RPMI7951 (cell line): ENCODE measurements at places on chromosomes 1 and 21. TPM values are rescaled to one million over a fixed set of nuclear protein-coding genes. Genes with fewer than 3 reads are reported as not detected.

Gene ARHGEF16
- not detected in 2 replicates for total RNA-seq

Gene SESN2
- total RNA-seq: 5.3 and 6.8 TPM in 2 replicates

Gene TMPRSS2
- 0.39 TPM in 1 of 2 replicates, not detected in the other for total RNA-seq

Gene SZRD1
- 77.1 and 91.3 TPM in 2 replicates for total RNA-seq

Gene NFYC
- total RNA-seq: 26.1 and 42.6 TPM in 2 replicates

Gene OR6N1
- total RNA-seq: not detected in 2 replicates

Gene SNRNP40
- 147 and 163 TPM in 2 replicates for total RNA-seq

Gene CR1L
- total RNA-seq: 0.24 TPM in 1 of 2 replicates, not detected in the other

Gene LRP8
- 35.4 and 39.2 TPM in 2 replicates for total RNA-seq

Gene DPYD
- 32.5 and 35.8 TPM in 2 replicates for total RNA-seq

Gene NPHP4
- total RNA-seq: 5.6 and 6.4 TPM in 2 replicates

Gene ANGPTL3
- not detected in 2 replicates for total RNA-seq

DNA sequence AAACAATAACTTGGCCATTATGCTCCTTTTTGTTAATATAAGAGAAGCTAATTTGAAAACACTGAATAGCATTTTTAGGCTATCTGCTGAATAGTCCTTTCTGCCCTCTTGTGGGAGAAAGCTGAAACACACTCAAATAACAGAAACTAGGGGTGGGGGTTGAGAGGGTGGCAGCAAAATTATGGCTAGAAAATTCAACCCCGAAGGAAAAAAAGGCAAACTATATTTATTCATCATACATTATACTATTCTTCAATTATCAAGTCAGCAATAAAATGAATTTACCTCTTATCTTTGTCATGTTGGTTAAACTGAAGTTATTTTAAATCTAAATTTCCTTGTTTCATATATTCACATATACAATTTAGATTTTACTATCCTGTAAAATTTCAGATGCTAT is 255.9 kb downstream of the FAF1 start:
- peak; percentile 42 for DNase-seq

DNA sequence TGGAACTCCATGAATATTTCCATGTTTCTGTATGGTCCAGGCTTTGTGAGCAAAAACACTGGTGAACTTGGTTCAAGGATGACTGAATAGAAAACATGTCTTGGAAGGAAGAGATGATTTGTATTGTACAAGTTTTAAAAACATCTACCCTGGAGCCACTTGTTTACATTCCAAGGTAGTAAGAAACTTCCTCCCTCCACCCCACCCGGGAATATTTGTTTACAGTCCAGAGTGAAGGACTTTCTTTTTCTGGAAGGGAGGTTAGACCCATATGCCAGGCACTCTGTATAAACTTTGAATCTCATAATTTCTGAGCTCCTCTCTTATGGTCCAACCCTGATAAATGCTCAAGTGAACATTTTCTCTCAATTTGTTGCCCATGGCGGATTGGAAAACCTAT is 323.3 kb upstream of the LYPLAL1 start:
- DNase-seq: no peak

DNA sequence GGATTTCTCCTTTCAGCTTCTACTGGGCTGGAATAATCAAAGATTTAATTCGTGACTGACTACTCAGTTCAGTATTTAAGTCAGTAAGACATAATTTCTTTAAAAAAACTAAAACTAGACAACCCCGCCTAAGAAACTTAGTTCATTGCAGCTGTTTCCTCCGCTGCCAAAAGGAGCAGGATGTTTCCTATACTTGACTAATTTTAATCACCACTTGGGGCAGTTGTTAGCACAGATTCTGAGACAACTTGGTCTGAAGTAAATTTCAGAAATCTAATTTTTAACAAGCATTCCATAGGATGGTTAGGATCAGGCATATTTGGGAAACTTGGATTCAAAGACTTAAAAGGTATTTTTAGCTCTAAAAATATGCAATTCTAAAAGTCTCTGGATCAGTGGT is 34.0 kb downstream of the EPRS1 start:
- no peak for DNase-seq

GRCh38 chr1:5729636-5730145 is 262.5 kb downstream of the NPHP4 start:
- no peak for DNase-seq

DNA sequence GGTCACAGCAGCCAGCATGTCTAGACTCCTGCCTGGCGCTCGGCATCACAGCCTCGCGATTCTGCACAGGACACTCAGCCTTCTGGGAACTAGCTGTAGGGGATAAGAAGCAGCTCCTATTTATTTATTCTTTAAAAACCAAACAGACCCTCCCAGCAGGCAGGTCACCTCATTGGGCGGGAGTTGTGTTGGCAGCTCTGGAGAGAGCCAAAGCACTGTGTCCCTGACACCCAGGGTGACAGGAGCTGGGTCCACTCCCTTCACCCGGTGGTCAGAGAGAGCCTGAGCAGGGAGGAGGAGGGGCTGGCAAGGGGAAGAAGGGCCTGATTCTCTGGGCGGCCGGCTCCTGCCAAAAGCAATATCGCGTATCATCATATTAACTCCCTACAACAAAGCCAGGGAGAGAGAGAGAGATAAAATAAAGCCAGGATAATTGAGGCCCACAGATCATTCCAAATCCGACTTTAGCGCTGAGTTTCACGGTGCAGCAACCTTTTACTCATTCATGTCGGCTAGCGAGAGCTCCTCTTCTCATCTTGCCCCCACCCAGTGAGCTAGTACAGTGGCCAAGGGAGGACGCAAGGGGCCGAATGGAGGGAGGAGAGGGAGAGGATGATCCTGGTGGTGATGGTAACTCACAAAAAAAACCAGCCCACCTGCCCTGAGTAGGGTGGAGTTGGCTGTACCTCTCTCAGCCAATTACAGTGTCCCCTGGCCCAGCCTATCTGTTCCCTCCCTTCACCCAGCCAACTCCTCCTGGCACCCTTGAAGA is 79.8 kb upstream of the IFFO2 start:
- no peak for DNase-seq

DNA sequence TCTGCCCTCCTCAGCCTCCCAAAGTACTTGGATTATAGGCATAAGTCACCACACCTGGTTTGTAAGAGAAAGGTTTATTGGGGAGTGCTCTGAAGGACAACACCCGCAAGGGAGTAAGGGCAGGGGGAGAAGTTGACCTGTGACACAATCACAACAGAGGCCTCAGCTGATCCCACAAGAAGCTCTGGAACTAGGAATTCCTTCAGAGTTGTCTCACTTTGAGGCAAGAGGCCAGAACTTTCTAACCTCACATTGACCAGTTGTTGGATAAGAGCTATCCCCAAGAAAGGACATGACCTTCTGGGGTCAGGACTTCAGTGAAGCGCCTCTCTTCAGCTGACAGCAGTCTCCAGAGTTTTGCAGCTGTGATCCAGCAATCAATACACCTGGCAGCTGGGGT is 27.4 kb upstream of the RC3H1 start:
- no peak for DNase-seq

GRCh38 chr1:6396998-6397397 is 3.4 kb upstream of the ACOT7 start:
- no peak for DNase-seq

GRCh38 chr21:37389456-37389855 is 22.9 kb downstream of the DYRK1A start:
- DNase-seq: no peak

GRCh38 chr1:60874718-60875117 is 207.6 kb upstream of the NFIA start:
- peak; percentile 33 for DNase-seq

GRCh38 chr21:16550917-16551741 is 821.3 kb downstream of the USP25 start:
- no peak for DNase-seq

DNA sequence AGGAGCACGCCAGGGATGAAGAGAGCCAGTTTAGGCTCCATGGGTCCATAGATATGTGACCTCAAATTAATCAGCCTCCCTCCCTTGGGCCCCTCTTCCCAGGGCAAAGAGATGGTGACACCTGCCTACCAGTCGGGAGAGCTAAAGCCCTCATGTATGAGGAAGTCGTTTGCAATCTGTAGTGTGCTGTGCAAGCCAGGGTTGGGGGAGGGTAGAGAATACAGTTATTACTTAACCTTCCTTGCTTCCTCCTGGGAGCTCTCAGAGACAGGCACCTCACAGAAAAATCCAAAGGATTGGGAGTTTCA is 4.0 kb downstream of the PGLYRP4 start:
- DNase-seq: no peak

DNA sequence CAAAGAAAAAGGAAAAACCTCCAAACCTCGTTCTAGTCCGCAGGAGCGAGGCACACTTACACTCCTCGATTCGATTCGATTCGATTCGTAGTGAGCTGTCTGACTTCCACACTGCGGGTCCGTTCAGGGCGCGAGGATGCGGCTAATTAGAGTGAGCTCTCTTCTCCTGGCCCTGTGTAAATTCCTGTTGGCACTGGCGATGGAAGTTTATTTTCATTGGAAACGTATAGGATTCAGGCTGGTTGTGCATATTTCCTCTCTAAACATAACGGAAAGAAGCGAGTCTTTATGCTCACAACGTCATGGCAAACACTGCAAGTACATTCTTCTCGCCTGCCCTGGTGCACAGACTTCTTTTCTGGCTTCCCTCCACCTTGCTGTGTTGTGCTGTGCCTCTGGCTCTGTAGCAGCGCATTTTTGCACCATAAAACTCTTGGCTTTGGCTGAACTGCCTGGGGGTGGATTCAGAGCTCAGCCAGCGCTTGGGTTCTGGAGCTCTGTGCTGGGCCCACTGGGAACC is 2.7 kb downstream of the HUNK start:
- no peak for DNase-seq

- DNase-seq: peak; percentile 39
Observed at GRCh38 chr1:225962440-225962975, 21.5 kb upstream of the LEFTY2 start.

DNA sequence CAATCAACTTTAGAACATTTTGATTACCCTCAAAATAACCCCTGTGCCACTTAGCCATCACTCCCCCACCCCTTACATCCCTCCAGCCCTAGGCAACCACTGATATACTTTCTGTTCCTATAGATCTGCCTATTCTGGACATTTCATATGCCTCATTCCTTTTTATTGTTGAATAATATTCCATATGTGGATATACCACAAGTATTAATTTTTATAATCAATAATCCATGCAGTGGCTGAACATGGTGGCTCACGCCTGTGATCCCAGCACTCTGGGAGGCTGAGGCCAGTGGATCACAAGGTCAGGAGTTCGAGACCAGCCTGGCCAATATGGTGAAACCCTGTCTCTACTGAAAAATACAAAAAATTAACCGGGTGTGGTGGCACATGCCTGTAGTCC is 20.1 kb upstream of the MED18 start:
- DNase-seq: no peak

GRCh38 chr21:44574457-44575306 is 1.2 kb downstream of the KRTAP10-4 start:
- no peak for DNase-seq

- DNase-seq: no peak
Observed at GRCh38 chr1:43423672-43424550, 29.8 kb downstream of the HYI start.

DNA sequence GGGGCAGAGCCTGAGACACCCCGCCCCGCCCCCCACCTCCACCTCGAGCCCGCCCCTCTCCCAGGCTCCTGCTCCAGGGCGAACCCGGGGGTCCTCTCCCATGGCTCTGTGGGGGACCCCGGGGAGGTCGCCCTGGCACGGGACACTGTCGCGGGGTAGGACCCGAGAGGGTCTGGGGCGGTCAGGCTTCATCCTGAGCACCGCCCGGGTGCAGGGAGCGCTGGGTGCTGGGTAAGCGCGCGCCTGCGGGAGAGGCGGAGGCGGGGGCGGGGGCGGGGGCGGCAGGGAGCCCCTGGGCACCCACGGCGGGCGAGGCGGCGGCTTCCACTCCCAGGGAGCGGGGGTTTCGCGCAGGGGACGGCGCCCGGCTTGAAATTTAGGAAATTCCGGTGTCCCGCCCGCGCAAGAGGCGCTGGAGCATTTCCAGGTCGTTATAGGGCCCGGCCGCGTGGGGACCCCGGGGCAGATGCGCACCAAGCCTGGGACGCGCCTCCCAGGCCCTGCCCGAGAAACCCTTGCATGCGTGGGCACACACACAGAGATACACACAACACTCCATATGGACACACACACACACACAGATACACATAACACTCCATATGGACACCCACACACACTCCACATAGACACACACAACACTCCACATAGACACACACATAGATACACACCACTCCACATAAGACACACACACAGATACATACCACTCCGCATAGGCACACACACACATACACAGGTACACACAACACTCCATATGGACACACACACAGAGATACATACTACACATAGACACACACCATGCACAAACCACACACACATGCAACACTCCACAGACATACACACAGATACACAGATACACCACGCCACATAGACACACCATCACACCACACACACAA is 48.7 kb upstream of the SLC19A1 start:
- peak; percentile 35 for DNase-seq

DNA sequence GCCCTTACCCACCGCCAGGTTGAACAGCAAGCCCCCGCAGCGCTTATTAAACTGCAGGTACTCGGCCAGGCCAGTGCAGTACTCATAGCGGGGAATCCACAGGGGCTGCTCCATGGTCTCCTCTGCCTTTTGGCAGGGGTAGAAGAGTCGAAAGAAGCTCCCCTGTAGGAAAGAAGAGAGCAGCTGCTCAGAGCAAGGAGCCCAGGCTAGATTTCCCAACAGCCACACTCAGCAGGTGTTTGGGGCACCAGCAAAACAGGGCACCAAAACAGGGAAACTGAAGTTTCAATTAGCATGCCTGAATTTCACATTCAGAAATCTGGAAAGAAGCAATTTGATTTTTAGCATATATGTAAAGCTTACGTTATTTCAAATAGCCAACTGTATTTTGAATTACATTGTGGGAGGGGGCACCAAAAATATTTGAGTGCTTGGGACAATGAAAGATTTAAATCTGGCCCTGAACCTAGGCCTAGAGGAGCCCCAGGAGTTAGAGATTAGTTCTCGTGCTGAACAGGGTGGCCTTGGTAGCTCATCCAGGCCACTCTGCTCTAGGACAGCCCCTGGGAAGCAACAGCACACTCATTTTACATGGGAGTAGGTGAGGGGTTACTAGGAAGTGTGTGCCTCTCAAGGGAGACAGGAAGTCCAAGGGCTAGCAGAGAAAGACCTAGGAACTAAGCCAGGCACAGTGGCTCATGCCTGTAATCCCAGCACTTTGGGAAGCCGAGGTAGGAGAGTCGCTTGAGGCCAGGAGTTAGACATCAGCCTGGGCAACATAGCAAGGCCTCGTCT is 8.2 kb downstream of the PAFAH2 start:
- no peak for DNase-seq

DNA sequence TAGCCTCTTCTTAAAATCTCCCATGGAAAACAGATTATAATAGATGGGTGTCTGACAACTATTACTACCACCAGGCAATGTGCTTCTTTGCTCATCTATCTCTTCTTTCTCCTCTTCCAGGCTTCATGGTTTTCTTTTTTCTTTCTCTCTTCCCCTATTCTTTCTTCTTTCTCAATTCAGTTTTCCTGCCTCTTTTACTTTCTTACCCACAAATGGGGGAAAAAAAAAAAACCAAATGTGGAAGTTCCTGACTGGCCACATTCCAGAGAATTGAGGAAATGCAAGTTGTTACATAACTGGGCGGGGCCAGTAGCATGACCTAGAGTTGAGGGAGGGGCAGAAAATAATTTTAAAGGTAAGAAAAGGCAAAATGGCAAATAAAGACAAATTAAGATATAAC is 10.9 kb upstream of the SMG7 start:
- DNase-seq: peak; percentile 13
